ENCODE measurements at places on chromosomes 11 and 22. TPM values are rescaled to one million over a fixed set of nuclear protein-coding genes. Genes with fewer than 3 reads are reported as not detected.

DNA sequence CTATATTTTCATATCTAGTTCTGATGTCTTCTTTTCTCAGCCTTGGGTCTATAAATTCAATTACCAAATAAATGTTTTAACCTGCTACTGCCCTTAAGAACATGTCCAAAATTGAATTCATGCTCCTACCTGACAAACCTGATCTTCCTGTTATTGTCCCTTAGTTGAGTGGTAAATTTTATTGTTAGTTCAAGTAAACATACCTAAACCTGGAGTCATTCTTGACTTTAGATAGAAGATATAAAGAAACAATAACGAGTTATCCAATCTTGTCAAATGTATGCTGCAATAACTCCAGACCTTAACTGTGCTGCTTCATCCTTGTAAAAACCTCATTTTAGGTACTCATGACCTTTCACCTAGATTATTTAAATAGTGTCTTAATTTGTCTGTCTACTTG is 34.6 kb upstream of the SC5D start:
- DNase-seq = no peak

- no peak for DNase-seq
Measured at GRCh38 chr11:119626197-119626841, 102.7 kb downstream of the NECTIN1 start.

- DNase-seq = peak; percentile 60
Measured at GRCh38 chr22:19120829-19121630, 1.2 kb downstream of the DGCR2 start.

DNA sequence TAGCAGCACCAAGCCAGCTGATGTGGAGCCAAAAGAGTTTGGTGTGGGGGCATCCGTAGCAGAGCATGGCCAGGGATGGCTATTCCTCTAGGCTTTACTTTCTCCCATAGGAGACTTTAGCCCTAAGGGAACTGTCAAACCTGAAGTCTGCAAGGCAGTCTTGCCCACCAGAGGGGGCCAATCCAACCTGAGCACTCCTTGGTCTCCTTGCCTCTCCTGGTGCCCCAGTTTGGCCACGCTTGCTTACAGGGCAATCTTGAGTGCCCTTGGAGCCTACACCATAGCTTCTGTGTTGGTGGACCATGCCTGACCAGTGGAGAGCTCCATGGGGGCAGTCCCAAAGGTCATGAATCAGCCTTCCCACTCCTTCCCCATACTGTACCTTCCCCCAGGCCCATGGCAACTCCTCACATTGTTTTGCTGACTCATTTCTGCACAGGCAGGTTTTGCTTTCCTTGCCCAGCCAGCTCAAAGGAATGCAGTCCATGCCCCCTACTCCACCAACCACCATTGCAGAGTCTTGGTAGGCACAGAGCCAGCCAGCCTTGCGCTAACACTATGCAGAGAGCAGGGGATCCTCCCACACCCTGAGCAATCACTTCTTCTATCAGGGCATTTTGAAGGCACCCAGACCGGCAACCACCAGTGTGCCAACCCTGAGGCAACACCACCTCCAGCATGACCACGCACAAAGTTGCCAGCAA is 1421.2 kb upstream of the RAG2 start:
- peak; percentile 20 for DNase-seq

Gene SCUBE1
- 3.2 TPM for total RNA-seq

Gene GDPD4
- not detected for total RNA-seq

Gene PHLDA2
- not detected for total RNA-seq

DNA sequence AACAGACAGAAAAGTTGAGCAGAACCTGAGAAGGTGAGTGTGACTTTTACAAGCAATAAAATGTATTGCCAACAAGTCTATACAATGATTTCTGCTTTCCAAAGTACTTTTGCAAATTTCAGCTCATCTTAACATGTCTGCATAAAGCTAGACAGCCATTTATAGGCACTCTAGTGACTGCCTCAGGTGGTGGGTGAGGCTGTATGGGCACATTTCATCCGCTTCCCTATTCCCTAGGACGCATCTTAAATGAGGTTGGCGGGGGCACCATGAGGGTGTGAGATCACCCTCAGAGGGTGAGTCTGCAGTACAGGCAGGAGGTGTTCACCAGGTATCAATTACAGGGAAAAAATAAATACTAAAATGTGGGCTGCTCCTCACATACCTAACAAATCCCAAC is 110.1 kb downstream of the ETS1 start:
- no peak for DNase-seq

Gene EXPH5
- total RNA-seq = 8.4 TPM

DNA sequence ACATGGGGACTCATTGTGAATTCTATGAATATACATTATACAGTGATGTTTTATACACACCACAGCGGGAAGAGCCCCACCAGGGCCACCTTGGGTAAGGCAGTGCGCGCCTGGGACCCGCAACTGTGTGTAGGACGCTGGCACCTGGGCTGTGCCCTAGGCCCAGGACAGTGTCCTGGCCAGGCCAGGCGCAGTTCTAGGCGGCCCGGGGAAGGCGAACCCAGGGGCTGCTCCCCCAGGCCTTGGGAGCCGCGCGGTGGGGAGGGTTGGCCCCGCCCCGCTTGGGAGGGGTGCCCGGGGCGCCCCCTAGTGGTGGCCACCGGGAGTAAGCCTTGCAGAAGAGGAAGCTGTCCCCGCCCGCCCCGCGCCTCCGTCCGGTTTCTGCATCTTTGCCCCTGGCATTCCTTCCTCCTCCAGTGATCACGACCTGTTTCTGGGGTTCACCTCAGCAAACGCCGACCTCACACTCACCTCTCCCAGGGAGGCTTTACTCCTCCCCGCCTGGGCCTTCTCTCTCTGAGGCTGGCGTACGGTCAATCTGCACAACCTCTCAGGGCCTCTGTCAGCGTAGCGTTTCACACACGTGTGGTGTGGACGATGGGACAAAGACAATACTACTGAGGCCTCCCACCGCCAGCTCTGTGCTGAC is 9.5 kb upstream of the EHD1 start:
- DNase-seq = peak; percentile 91

- DNase-seq = peak; percentile 78
Measured at GRCh38 chr11:118437208-118438125, 1.2 kb downstream of the KMT2A start.

- DNase-seq = no peak
Measured at GRCh38 chr11:48124880-48125279, 91.7 kb upstream of the OR4B1 start.

Gene CDC42BPG
- total RNA-seq = 11.6 TPM

- DNase-seq = no peak
Measured at GRCh38 chr11:125807909-125808308, 20.0 kb downstream of the PATE3 start.

GRCh38 chr11:111663820-111664219 is 61.6 kb downstream of the SIK2 start:
- no peak for DNase-seq

Gene SAA4
- not detected for total RNA-seq

Gene PATE2
- total RNA-seq = not detected

Gene LGALS12
- 0.62 TPM for total RNA-seq

Data from GM23338 (cell line).